ENCODE measurements at places on chromosomes 2 and 18.
A peak's percentile ranks its signal among the peaks of the same experiment; 100 is the strongest.

DNA sequence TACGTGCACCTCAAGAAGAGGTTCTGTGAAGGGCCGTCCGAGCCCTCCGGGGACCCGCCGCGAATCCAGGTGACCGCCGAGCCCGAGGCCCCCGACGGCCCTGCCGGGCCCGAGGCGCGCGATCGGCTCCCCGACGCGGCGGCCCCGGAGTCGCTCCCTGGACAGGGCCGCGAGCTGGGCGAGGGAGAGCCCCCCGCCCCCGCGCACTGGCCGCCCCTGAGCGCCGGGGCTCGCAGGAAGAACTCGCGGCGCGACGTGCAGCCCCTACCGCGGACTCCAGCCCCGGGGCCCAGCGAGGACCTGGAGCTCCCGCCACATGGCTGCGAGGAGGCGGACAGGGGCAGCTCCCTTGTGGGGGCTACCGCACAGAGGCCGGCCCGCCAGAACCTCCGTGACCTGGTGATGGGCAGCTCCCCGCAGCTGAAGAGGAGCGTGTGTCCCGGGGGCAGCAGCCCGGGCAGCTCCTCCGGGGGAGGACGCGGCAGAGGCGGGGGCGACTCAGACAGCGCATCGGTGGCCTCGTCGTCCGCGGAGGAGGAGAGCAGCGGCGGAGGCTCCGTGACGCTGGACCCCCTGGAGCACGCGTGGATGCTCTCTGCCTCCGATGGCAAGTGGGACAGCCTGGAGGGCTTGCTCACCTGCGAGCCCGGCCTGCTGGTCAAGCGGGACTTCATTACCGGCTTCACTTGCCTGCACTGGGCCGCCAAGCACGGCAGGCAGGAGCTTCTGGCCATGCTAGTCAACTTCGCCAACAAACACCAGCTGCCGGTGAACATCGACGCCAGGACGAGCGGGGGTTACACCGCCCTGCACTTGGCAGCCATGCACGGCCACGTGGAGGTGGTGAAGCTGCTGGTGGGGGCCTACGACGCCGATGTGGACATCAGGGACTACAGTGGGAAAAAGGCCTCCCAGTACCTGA lies 812 bp downstream of the SOWAHC start:
- no peak for DNase-seq

- DNase-seq: no peak
Measured at GRCh38 chr18:10953672-10954071, 195.7 kb downstream of the PIEZO2 start.

DNA sequence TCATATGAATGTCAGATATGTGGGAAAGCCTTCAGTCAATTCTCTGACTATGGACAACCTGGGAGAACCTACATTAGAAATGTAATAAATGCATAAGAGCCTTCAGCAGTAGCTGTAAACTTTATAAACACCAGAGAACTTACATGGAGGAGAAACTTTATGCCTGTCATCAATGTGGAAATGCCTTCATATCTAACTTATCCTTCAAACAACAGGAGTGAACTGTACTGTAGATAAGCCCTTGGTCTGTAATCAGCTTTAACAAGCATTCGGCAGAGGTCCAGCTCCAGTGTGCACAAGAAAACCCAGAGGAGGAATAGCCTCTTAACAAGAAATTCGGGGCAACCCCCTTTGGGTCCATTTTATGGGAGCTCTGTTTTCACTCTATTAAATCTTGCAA lies 14.8 kb upstream of the UXS1 start:
- no peak for DNase-seq

- no peak for DNase-seq
Measured at GRCh38 chr18:76258209-76258608, 236.8 kb downstream of the ZNF516 start.

DNA sequence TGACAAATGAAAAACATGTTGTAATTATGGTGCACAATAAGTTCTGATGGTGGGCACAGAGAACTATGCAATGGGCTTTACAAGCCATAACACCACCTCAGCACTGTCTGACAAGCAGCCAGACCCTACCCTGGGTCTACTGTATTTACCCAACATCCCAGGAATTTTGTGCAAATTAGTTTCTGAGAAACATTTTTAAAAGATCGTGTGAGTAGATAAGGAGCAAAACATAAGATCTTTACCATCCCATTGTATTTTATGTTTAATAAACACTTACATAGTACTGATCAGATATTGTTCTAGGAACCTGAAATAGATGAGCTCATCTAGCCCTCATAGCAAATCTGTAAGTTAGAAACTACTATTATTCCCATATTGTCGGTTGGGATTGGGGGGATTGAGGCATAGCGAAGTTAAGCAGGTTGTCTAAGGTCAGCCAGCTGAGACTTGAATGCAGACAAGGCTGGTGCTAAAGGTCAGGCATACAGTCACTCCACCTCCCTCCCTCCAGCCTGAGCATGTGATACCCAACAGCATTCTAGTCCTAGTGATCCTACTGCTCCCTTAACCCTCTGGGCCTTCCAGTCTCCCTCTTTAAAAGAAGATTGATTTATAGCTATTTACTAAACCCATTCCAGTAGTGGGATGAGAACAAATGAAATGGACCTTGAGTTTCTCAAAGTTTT lies 67.4 kb upstream of the STAM2 start:
- DNase-seq: no peak

DNA sequence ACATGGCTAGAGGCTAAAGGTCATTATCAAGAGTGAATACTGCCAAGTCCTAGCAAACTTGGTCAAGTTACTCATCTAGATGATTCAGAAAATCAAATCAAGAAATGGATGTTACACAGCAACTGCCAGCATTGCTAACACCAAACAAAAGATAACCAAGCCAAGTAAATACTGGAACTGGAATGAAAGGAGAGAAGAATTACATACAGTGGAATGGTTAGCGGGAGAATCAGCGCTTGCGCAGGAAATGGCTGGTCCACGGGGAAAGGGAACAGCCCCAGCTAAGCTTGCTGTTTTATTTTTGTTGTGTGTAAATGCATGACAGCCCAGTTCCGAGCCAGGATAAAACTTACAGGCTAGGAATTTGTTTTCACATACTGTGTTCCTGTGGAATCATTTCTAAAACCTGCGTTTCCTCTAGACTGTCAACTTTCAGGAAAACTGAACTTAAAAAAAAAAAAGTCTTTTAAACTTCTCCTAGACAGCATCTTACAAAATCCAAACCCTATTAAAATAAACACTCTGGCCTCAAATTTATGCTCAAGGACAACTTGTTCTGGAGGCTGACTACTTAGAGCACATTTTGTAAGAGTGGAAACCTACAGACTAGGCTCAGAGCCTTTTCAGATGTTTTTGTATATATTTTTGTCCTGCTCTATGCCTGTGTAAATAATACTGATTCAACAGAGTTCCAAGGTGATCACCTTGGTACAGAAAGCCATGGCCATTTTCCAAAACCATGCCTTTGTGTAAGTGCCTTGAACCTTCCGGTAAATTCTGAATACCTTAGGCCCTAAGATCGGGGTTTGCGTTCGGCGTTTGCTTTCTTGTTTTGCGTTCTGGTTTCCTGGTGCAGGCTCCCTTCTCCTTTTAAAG lies 30.7 kb upstream of the TXNDC2 start:
- DNase-seq: no peak

GRCh38 chr18:56108478-56109367 lies 520.7 kb upstream of the TCF4 start:
- no peak for DNase-seq

DNA sequence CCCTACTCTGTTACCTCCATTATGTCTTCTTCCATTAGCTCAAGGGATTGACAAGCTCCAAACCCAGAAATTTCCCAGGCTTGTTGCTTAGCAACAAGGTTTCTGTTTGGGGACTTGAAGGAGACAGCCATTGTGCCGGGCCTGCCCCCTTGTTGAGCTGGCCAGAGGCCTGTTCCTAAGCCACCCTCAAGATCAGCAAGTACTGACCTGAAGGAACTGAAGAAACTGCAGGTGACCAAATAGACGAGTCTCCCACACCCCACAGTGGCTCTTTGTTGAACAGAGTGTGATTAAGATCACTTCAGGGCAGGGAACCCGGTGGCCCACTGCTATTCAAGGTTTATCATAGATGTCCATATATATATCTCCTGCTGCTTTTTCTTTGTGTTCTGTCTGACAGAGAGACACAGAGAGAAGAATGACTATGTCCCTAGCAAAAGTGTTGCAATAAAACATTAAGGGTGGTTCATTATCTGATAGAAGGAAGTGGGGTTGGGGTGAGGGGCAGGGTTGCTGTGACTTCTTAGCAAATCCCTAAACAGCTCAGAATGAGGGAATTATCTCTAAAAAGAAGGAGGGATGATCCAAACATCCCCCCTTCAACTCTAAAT lies 69.2 kb downstream of the RNF144A start:
- DNase-seq: no peak

- DNase-seq: peak; percentile 70
Measured at GRCh38 chr2:240425236-240425615, 10.2 kb upstream of the GPC1 start.
